ENCODE measurements at places on chromosomes 2 and 18.

GRCh38 chr2:111620281-111620680 is 263.7 kb downstream of the ANAPC1 start:
- no peak overlapping the region for H3K27ac ChIP-seq
- peaks cover 1% of the 10 kb centered on the region for H3K27me3 ChIP-seq
- DNase-seq, result no peak
- H3K36me3 ChIP-seq, result no peaks in the 10 kb centered on the region

- no peak for DNase-seq
- no peaks in the 10 kb centered on the region for H3K27me3 ChIP-seq
- H3K36me3 ChIP-seq, result no peaks in the 10 kb centered on the region
Observed at GRCh38 chr2:222393733-222394267, 30.5 kb upstream of the SGPP2 start.

DNA sequence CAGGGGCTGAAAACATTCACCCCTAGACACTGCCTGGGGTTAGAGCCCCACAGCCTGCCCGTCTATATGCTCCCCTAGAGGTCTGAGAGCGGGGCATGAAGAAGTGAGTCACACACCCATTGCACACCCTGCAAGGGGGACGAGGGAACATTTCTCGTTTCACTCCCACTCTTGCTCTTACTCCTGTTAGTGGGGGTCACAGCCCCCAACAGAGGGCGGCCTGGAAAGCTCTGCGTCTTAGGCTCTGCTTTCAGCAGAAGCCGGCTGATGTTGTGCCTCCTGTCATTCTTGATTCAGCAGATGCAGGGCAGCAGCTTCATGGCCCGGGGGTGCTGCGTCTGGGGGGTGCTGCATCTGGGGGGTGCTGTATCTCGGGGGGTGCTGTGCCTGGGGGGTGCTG is 141.3 kb downstream of the ASB1 start:
- no peak overlapping the region for H3K27ac ChIP-seq
- H3K27me3 ChIP-seq, result no peaks in the 10 kb centered on the region
- H3K4me3 ChIP-seq, result no peak overlapping the region

- no peaks in the 10 kb centered on the region for H3K4me1 ChIP-seq
- no peaks in the 10 kb centered on the region for H3K36me3 ChIP-seq
- H3K4me3 ChIP-seq, result no peak overlapping the region
- no peak for DNase-seq
- peaks cover 2% of the 10 kb centered on the region for H3K27me3 ChIP-seq
- H3K27ac ChIP-seq, result no peak overlapping the region
Observed at GRCh38 chr18:51692612-51693011, 495.1 kb upstream of the MEX3C start.

DNA sequence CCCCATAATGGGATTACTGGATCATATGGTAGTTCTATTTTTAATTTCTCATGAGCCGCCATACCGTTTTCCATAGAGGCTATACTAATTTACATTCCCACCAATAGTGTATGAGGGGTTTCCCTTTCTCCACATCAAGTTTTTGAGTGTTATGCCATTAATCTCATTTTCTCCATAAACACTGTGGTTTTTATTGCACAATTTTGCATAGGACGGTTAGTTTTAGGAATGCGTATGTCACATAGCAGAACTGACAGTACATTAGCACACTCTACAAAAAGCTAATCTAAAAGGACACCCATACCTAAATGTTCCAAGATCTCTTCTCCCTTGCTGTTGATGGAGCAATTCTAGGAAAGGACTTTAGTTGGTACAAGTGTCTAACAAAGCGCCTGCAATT is 32.5 kb downstream of the DARS1 start:
- H3K4me1 ChIP-seq, result peaks cover 8% of the 10 kb centered on the region
- H3K27ac ChIP-seq, result no peak overlapping the region
- no peaks in the 10 kb centered on the region for H3K27me3 ChIP-seq
- no peak overlapping the region for H3K4me3 ChIP-seq
- no peak for DNase-seq

- H3K4me3 ChIP-seq, result no peak overlapping the region
- H3K36me3 ChIP-seq, result peaks cover 3% of the 10 kb centered on the region
- H3K27ac ChIP-seq, result no peak overlapping the region
Observed at GRCh38 chr2:153595939-153596338, 117.4 kb upstream of the RPRM start.

DNA sequence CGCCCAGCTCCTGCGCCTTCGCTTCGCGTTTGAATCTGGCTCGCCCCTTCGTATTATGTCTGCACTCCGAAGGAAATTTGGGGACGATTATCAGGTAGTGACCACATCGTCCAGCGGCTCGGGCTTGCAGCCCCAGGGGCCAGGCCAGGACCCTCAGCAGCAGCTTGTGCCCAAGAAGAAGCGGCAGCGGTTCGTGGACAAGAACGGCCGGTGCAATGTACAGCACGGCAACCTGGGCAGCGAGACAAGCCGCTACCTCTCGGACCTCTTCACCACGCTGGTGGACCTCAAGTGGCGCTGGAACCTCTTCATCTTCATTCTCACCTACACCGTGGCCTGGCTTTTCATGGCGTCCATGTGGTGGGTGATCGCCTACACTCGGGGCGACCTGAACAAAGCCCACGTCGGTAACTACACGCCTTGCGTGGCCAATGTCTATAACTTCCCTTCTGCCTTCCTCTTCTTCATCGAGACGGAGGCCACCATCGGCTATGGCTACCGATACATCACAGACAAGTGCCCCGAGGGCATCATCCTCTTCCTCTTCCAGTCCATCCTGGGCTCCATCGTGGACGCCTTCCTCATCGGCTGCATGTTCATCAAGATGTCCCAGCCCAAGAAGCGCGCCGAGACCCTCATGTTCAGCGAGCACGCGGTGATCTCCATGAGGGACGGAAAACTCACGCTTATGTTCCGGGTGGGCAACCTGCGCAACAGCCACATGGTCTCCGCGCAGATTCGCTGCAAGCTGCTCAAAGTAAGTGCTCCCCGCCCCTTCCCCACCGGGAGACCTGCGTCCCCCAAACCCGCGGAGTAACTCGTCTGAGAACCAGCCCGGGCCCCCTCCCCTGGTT is 453 bp downstream of the KCNJ3 start:
- no peak for DNase-seq
- H3K27ac ChIP-seq, result peak overlapping the region; percentile 17
- peak overlapping the region; percentile 81 for H3K4me3 ChIP-seq
- peaks cover 4% of the 10 kb centered on the region for H3K36me3 ChIP-seq
- H3K4me1 ChIP-seq, result peaks cover 11% of the 10 kb centered on the region
- peaks cover 13% of the 10 kb centered on the region for H3K27me3 ChIP-seq

DNA sequence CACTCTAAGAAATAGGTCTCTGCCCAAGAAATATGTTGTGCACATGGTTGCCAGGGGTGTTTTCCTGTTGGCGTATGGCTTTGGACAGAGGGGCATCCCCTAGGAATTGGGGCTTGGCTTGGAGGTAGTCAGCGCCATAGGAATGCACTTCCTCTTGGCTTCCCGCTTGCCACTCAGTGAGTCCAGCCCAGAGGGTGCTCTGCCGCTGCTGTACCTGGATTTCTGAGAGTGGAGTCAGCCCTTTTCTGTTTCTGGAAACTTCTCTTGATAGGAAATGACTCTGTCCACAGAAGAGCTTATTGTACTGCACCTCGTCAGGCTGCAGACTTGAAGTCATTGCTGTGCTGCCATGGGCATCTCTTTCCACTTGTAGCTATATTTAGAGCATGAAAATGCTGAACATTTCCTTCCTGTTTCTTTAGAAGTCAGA is 116.7 kb upstream of the MGAT5 start:
- no peak overlapping the region for H3K4me3 ChIP-seq
- DNase-seq, result peak; percentile 19
- peaks cover 10% of the 10 kb centered on the region for H3K27me3 ChIP-seq
- H3K4me1 ChIP-seq, result peaks cover 52% of the 10 kb centered on the region
- H3K27ac ChIP-seq, result peak overlapping the region; percentile 83

DNA sequence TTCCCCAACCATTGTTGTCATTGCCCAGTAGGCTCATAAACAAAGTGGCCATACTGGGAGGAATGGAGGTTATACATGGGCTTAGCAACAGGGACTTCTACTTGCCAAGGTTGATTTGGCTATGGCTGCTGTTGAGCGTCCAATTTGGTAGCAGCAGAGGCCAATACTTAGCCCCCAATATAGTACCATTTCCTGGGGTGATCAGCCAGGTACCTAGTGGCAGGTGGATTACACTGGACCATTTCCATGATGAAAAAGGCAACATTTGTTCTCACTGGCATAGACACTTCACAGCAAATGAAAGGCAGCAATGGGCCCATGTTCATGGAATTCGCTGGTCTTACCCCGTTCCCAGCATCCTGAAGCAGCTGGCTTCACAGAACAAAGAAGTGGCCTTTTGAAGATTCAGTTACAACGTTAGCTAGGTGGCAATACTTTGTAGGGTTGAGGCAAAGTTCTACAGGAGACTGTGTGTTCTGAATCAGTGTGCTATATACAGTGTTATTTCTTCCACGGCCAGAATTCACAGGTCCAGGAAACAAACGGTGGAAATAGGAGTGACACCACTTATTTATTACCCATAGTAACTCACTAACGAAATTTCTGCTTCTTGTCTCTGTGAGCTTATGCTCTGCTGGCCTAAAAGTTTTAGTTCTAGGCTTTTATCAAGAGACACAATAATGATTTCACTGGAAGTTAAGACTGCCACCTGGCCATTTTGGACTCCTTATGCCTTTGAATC is 37.5 kb downstream of the FBXO11 start:
- no peaks in the 10 kb centered on the region for H3K27me3 ChIP-seq
- H3K4me1 ChIP-seq, result peaks cover 27% of the 10 kb centered on the region
- peaks cover 11% of the 10 kb centered on the region for H3K36me3 ChIP-seq
- no peak overlapping the region for H3K4me3 ChIP-seq
- no peak for DNase-seq

DNA sequence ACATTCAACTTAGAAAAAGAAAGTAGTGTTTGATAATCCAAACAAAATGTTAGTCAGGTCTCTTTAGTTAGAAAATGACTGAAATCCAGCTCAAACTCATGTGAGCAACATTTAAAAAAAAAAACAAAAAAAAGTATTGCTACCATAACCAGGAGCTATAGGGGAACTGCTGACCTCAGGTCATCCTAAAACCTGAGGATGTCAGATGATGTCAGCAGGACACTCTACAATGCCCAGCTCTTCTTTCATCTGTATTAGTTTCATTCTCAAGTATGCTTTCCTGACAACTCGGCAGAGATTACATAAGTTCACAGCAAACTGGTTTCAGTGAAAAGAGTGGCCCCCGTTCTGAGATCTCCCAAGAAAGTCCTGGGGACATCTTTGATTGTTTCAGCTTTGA is 4.2 kb upstream of the ESCO1 start:
- H3K27me3 ChIP-seq, result peaks cover 7% of the 10 kb centered on the region
- no peak for DNase-seq
- peaks cover 2% of the 10 kb centered on the region for H3K4me1 ChIP-seq
- no peak overlapping the region for H3K4me3 ChIP-seq

DNA sequence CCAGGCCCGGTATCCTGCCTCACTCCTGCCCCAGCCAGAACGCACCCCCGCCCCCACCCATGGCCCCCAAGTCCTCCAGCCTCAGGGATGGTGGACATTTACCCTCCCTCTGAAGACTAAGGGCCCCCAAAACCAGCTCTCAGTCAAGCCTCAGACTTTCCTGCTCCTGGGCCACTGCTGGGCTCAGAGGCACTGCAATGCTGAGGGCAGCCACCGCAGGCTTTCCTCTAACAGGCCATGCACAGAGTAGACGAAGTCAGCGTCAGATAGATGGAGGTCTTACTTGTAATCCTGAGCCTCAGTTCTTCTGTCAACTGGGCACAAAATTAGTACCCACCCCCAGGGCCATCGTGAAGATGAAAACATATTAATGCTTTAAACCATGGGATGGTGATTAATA is 92.6 kb downstream of the TTC32 start:
- no peaks in the 10 kb centered on the region for H3K36me3 ChIP-seq
- no peaks in the 10 kb centered on the region for H3K27me3 ChIP-seq

DNA sequence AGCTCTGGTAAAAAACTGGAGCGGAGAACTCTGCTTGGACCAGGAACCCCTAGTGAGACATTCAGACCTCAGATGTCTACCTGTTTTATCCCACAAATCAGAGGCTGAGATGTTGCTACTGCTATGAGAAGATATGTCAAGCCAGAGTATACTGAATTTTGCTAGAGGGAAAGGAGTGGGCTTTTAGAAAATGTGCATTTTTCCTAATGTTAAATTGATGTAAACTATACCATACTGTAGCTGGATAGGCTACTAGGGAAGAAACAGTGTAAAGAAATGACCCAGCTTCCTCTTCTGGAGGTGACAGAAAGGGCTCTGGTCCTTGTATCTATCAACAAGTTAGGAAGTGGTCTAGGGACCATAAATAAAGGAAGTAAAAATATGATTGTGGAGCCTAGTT is 65.0 kb downstream of the SLC39A10 start:
- H3K27ac ChIP-seq, result no peak overlapping the region
- peaks cover 13% of the 10 kb centered on the region for H3K36me3 ChIP-seq
- DNase-seq, result no peak
- H3K27me3 ChIP-seq, result no peaks in the 10 kb centered on the region
- H3K4me1 ChIP-seq, result peaks cover 23% of the 10 kb centered on the region
- H3K4me3 ChIP-seq, result no peak overlapping the region

DNA sequence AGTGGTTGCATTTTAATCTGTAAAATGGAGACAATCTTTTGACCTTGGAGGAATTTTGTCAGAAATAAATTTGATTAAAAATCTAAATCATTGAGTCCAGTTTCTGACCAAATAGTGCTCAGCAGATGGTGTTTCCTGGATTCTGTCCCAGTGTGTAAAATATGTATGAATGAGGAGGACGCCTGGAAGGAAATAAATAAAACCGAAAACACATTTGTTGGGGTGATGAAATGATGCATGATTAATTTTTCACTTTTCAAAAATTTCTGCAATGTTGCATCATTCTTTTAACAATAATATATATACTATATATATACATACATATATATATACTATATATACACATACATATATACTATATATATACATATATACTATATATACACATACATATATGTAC is 261.1 kb upstream of the TRIB2 start:
- no peaks in the 10 kb centered on the region for H3K4me1 ChIP-seq
- no peak overlapping the region for H3K27ac ChIP-seq
- H3K4me3 ChIP-seq, result no peak overlapping the region
- H3K27me3 ChIP-seq, result peaks cover 2% of the 10 kb centered on the region

DNA sequence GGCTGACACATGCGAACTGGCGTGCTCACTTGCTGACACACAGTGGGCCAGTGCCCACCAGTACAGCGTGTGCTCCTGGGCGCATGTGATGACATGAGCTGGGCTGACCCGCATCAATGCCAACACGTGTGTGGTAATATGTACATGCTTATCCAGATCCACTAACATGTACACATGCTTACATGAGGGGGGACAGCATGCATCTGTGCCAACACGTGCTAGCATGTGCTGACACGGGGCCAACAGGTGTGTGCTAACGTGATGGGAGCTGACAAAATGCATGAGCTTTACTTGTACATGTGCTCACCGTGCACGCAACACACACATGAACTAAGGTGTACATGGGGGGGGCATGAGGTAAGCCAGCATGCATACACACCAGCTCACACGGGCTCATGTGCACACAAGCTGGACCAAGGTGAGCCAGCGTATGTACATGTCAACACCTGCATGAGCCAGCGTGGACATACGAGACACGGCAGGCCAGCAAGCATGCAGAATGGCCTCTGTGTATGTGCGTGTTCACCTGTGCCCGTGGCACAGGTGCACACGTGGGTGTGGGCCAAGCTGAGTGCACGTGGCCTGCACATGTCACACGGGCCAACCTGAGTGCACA is 28.5 kb downstream of the GPC1 start:
- no peaks in the 10 kb centered on the region for H3K36me3 ChIP-seq
- no peak overlapping the region for H3K27ac ChIP-seq
- H3K4me1 ChIP-seq, result no peaks in the 10 kb centered on the region
- H3K27me3 ChIP-seq, result peaks cover 7% of the 10 kb centered on the region
- H3K4me3 ChIP-seq, result no peak overlapping the region
- no peak for DNase-seq

GRCh38 chr2:113237604-113238160 is 41.0 kb downstream of the PAX8 start:
- no peak for DNase-seq
- H3K4me1 ChIP-seq, result no peaks in the 10 kb centered on the region
- peaks cover 3% of the 10 kb centered on the region for H3K36me3 ChIP-seq
- peaks cover 2% of the 10 kb centered on the region for H3K27me3 ChIP-seq
- H3K4me3 ChIP-seq, result no peak overlapping the region
